ENCODE measurements at places on chromosomes 4 and X. TPM values are rescaled to one million over a fixed set of nuclear protein-coding genes. Genes with fewer than 3 reads are reported as not detected.
A peak's percentile ranks its signal among the peaks of the same experiment; 100 is the strongest.

GRCh38 chr4:182619660-182620059 is 297.5 kb downstream of the DCTD start:
- no peak for DNase-seq

GRCh38 chr4:139628184-139629012 is 37.2 kb upstream of the MGST2 start:
- peak; percentile 70 for DNase-seq

DNA sequence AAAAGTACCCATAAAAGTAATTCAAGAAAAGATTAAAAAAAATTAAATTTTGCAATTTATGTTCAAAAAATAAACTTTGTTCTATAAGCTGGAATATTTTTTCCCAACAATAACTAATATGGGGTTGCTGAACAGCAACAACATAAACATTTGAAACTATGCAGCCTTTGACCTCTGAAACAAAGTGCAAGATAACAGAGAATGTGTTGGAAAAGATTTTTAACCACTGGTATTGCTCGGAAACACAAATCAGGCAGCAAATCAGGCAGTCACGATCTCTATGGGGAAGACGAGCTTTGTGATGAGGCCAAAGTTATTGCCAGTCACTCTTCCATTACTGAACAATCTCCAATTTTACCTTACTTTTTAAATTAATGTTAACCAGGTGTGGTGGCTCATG is 332.1 kb downstream of the PABPC4L start:
- DNase-seq = no peak

DNA sequence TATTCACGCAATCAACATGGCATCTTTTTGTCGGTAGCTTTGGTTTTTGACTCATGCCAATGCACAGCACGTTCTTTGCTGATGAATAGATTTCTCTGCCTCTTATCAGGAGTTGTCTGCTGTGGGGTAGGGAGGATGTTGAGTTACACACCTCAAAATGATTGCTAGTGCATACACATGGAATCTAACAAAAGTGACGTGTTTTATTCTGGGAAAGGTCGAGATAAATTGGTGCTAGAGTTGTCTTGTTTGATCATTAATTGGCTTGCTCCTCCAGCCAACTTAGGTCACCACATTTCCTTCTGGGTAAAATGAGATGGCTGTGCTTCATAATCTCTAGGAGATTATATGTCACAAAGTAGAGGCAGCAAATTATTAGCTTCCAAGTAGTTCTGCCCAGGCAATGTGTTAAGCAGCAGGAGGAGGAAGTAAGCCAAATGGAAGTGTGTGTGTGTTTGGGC is 3.9 kb downstream of the RAB9A start:
- DNase-seq = no peak

DNA sequence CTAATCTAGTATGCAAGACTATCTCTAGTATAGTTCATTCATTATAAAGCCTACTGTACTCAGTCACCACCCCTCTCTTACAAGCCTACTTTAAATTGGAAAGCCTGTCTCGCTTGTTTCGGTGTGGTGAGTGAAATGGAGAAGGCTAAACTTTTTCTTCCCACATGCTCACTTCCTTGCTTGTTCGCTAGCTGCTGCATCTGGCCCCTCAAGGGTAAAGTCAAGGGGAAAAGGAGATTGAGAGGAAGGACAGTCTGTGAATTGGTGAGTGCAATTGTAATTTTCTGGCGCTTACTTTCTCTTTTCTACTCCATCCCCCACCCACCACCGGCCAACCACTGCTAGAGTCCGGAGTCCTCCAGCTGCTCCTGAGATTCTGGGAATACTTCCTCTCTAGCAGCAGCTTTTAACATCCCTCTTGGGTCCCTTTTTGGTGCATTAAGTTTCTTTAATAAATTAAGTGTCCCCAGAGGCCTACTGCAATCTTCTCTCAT is 12.1 kb upstream of the ARAP2 start:
- peak; percentile 17 for DNase-seq

GRCh38 chrX:152907084-152907651 is 9.3 kb downstream of the ZNF185 start:
- peak; percentile 74 for DNase-seq

GRCh38 chrX:137212078-137212632 is 178.4 kb upstream of the GPR101 start:
- no peak for DNase-seq

The PDZD4 gene
- total RNA-seq = 5.0 TPM

DNA sequence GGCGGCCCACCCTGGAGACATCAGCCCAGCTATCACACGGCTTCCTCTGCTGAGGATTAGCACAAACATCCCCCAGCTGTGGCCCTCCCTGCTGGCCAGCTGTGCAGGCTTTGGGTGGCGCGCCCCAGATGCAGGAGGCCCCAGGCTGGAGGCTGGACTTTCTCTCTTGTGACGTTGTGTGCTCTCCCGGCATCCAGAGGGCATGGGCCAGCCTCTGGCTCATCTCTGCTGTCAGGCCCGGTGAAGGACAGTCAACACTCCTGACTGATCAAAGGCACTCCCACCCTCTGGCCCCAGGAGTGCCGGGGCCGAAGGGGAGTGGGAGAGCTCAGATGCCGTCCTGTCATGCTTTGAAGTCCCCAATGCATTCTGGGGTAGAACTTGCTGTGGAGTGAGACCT is 29.9 kb upstream of the PJA1 start:
- peak; percentile 61 for DNase-seq

The HEPH gene
- total RNA-seq = 16.5 TPM

GRCh38 chrX:31093639-31093975 is 21.8 kb upstream of the FTHL17 start:
- no peak for DNase-seq

The OTUD6A gene
- not detected for total RNA-seq

DNA sequence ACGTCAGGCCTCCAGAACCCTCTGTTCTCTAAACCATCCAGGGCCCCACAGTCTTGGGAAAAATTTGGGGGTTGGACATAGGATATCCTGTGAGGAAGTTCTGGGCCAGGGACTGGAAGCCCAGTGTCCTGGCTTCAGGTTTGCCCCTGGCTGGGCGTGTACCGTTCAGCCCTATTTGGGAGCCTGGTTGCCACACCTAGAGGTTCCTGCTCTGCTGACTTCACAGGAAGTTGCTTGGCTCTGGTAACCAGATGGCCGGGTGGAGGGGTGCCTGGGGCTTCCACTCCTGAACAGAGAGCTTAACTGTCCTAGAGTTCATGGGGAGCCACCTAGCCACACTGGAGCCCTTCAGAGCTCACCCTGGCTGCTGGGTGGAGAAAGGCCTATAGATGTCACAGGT is 1.1 kb downstream of the TAFAZZIN start:
- DNase-seq = no peak

DNA sequence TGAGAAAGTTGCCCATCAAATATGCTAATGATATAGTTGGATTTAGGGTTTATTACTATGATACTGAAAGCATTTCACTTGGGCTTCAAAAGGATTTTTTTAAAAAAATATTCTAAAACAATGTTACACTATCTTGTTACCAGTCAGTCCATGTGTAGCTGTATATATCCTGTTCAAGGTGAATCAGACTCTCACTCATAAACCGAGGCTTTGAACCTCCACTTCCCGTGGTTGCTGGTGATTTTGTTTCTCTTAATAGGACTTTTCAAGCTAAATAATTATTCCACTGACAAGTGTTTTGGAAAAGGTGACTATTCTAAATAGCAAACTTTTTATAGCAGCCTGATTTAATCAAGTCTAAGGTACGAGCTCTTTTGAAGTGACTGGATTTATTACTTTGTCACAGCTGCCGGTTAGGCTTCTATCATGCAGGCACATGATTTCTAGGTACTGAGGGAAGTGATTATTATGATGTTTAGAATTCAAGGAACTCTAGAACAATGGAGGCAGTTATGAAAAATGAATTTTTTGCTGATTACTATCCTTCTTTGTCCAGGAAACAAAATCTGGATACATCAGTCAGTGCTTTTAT is 287.7 kb downstream of the KCTD8 start:
- no peak for DNase-seq

The EDA2R gene
- under 0.01 TPM for total RNA-seq

The USP26 gene
- not detected for total RNA-seq
